ENCODE measurements at places on chromosomes 12 and 14. TPM values are rescaled to one million over a fixed set of nuclear protein-coding genes. Genes with fewer than 3 reads are reported as not detected.

GRCh38 chr12:89732522-89732921 lies 23.9 kb upstream of the ATP2B1 start:
- DNase-seq, result peak; percentile 58

- DNase-seq, result peak; percentile 48
Observed at GRCh38 chr14:33232031-33232430, 293.4 kb downstream of the NPAS3 start.

GRCh38 chr12:74365178-74365964 lies 172.3 kb upstream of the ATXN7L3B start:
- DNase-seq, result peak; percentile 47

DNA sequence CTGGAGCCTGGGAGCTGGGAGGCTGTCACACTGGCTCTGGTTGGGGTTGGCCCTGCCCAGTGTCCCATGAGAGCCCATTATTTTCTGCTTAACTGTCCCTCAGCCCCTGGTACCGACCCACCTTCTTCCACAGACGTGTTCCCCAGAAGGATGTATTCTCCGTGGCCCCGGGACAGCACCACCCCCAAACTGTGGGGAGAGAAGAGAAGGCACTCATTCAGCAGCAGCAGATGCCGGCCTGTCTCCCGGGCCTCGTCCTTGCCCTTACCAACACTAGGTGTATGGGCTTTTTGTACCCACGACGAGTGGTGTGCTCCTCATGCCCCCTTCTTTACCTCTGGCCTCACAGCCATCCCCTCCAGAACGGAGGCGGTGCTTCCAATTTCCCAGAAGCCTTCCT lies 38.1 kb downstream of the LRTM2 start:
- no peak for DNase-seq

- DNase-seq, result no peak
Observed at GRCh38 chr14:32017587-32017986, 59.5 kb upstream of the ARHGAP5 start.

DNA sequence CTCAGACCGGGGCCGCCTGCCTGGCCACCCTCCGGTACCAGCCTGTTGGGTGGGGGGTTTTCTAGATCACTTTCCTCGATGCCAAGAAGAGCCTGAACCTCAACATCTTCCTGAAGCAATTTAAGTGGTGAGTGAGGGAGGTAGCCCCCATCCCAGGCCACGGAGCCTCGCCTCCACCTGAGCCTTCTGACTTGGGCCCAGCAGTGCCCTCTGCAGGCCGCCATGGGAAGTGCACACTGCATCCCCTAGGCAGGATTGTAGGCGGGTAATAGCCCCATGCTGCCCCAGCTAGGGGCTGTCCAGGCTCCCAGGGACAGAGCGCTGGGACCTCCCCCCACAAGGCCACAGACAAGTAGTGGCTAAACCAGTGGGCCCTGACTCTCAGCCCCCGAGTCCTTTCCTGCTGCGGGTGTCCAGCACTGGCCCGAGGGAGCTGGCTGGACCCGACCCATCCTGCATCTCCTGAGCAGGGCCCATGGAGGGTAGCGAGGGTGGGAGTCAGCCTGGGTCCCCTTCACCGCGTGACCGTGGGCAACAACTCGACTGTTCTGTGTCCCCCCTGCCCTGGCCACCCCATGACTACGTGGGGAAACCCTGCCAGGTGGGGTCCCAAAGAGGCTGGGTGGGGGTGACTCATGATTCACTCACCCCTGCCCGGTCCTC lies 15.3 kb upstream of the ADSS1 start:
- DNase-seq, result no peak

DNA sequence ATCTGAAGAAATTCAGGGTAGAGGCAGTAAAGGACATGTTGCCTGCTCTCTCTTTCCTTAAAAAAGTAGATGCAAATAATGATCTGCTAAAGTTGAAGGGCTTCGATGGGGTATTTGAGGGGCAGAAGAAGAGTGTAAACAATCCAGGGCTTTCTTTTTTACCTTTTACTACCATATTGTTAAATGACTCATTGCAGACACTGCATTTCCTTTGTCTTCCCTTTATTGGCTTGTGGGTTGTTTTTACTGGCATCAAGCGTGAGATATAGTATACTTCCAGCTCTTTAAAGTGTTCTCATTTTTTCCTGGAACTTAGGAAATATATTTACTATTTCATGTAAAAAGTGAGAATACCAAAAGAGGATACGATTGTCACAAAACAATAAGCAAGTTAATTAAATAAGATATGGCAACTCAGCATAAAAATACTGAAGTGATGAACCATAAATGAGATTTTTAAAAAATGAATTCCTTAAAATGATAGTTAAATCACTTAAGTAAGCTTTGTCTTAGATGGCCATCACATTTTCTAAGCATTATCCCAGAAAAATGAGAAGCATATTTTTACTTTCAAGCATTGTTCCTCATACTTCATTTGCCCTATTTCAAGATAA lies 72.3 kb upstream of the KRAS start:
- peak; percentile 78 for DNase-seq

GRCh38 chr14:99685596-99685995 lies 1.5 kb downstream of the CYP46A1 start:
- no peak for DNase-seq

DNA sequence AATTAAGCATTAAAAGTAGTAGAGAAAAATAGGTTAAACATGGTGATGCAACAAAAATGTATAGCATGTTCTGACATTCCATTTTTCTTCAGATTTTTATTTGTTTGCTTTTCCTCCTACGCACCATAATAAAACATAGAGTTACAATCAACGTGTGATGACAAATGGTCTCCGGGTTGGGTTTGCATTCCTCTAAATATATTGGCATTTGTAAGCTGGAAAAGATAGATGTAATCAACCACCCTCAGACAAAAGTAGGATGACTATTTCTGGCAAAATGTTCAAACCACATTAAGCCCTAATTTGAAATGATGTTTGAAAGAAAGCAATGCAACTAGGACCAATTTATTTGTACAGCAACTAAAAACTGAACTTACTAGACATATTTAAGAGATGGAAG lies 58.4 kb downstream of the SLC25A21 start:
- peak; percentile 70 for DNase-seq

- no peak for DNase-seq
Observed at GRCh38 chr12:5976711-5977110, 31.7 kb upstream of the ANO2 start.

GRCh38 chr12:131380965-131381705 lies 329.8 kb upstream of the SFSWAP start:
- DNase-seq, result no peak

DNA sequence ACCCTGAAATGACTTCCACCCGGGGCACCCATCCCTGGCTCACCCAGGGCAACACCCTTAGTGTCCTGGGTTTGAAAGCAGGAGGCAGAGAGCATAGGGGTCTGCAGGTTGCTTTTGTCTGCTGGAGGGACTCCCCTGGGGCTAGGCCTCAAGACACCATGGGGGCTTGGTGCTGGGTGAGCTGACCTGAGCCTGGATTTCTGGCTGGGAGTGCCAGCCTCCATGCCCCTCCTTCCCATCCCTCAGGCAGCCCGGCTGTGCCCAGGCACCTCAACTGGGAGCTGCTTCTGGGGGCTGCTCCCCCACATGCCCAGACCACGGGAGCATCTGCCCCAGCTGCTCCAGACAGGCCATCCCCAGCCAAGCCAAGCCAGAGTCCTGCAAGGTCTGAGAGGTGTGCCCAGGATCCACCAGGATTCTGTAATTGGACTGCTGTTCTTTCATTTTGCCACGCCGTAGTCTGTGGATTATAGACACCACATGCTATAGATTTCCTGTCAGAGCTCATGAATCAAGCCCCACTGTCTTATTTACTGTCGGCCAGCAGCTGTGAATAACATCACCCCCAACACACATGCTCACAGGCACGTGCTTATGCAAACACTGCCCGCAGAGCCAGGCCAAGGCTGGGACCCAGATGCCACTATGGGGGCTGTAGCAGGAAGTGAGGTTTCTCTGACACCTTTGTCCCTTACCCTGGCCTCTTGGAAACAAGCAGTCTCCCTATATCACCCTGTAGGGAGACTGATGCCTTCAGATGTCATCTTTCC lies 29.4 kb upstream of the ESRRB start:
- DNase-seq, result no peak

Gene BMAL2
- 23.9 TPM for total RNA-seq

Gene MAP4K5
- total RNA-seq, result 40.6 TPM

Gene TAS2R30
- total RNA-seq, result 4.0 TPM

Gene GALNT9
- total RNA-seq, result 0.51 TPM

Gene TMPRSS12
- total RNA-seq, result not detected

Gene POTEG
- total RNA-seq, result not detected

All from fibroblast of lung (primary cell).